ENCODE measurements at places on chromosomes 16 and 17.

- no peak for DNase-seq
Measured at GRCh38 chr17:28615260-28615940, 1.4 kb upstream of the RSKR start.

DNA sequence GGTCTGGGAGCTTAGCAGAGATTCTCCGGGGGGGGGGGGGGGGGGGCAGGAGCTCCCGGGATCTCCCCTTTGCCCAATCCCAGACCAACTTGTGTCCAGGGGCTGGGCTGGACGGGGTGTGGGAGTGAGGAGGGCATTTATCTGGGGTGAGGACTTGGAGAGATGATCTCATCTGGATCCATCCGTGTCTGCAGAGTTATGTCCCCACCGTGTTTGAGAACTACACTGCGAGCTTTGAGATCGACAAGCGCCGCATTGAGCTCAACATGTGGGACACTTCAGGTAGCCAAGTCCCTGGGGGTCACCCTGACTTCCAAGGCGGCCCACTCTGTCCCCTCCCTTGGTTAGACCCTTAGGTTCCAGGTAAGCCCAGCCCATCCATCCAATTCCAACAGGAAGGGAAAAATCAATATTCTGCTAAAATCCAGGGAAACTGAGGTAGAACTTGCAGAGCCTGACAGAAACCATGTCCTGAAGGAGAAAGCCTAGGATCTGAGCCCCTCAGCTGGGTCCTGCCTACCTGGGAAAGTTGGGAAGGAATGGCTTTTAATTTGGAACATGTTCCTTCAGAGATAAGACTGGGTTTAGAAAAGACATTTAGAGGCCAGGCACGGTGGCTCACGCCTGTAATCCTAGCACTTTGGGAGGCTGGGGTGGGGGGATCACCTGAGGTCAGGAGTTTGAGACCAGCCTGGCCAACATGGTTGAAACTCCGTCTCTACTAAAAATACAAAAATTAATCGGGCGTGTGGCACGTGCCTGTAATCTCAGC is 921 bp downstream of the RND2 start:
- no peak for DNase-seq

DNA sequence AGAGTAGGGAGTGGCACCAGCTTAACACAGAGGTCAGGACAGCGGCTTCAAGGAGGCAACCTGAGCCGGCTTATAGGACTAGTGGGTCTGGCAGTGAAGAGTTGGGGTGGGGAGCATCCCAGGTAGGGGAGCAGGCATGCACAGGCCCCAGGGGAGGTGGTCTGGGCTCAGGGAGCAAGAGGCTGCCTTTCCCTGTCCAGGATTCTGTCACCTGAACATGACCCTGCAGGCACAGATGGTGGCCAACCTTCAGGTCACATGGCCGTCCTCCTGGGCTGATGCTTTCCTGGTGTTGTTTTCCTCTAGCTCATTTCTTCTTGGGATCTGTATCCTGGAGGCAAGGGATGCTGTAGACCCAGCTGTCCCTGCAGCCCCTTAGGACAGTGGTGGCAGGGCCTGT is 3.5 kb upstream of the MYO15A start:
- DNase-seq, result no peak

- DNase-seq, result no peak
Measured at GRCh38 chr16:57648125-57648524, 19.7 kb downstream of the ADGRG1 start.

- DNase-seq, result no peak
Measured at GRCh38 chr17:76578376-76578775, 7.3 kb downstream of the ST6GALNAC2 start.

DNA sequence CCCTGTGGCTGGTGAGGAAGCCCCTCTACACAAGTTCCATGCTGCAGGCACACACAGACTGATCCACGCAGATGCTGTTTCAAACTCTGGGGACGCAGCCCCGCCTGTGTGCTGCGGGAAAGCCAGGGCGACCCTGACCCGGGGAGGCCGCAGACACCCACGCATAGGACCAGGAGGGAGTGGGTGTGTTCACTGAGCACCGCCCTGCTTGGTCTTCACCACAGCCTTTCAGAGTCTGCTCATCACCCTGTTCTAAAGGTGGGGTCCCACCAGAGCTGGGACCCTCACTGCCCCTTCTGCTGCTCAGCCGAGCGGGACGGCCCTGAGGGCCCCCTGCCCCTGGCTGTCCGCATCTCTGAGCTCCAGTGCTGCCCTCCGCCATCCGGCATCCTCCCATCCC is 7.5 kb downstream of the TSPAN10 start:
- no peak for DNase-seq

DNA sequence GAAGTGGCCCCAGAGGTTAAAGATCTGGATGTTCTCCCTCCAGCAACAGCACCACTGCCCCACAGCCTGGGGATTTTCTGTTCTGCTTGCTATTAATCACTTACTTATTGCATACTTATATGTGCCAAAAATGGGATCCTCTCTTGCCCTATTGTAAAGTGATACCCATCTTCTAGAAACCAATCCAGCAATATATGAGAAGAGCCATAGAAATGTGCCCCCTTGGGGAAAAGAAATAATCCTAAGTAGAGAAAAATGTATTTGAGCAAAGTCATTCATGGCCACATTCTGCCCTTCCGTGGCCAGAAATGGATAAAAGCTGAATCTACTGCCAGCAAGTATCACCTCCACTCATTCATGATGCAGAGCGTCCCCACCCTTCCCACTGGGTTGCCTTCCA is 20.9 kb downstream of the SOST start:
- no peak for DNase-seq

DNA sequence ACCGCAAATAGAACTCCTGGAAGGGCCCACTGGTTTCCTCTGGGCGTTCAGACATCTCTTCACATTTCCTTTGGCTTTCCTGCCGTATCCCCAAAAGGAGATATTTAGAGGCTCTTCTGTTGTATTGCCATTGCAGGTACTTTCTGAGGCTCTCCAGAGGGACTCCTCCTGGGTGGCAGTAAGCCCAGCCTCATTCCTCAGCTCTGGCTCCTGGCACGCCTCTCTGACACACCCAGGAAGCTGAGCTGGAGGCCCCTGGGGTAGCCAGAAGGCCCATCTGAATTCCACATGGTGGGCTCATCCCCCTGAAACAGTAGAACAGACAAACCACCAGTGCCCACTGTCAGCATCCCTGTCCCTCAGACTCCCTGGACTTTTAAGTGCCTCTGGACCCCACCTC is 206.7 kb downstream of the PARN start:
- no peak for DNase-seq

GRCh38 chr16:81784072-81784795 is 5.1 kb downstream of the PLCG2 start:
- no peak for DNase-seq

GRCh38 chr16:66872559-66872942 is 7.8 kb upstream of the PDP2 start:
- no peak for DNase-seq

GRCh38 chr17:16026895-16027294 is 27.3 kb downstream of the TTC19 start:
- DNase-seq, result no peak

GRCh38 chr17:66971730-66972441 is 7.4 kb downstream of the CACNG4 start:
- no peak for DNase-seq

DNA sequence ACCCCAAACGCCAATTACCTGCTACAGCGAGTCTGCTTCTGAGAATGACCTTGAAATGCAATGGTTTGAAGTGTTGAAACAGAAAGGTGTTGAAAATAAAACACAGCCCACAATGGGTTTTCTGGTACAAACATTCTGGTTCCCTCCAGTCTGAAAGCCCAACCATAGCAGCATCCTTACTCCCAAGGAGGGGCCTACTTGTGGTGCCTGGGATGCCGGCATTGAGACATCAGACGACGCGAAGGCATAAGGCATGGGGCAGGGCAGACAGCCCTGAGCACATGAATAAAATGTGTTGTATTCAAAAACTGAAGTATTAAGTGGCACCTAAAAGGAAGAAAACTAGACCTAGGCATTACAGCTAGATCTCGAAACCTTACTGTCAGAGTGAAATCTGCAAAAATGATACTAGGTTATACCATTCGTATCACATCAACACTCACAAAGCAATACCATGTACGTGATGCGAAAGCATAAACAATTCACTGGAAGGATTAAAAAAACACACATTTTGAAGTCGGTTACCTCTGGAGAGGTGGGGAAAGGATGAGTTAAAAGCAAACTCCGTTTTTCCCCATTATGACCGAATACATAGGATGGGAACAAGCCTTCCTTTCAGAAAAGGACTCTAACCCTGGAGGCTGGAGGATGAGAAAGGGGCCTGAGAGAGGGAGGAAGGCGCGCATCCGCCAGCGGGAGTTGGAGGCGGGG is 702 bp downstream of the NUDT21 start:
- DNase-seq, result no peak

DNA sequence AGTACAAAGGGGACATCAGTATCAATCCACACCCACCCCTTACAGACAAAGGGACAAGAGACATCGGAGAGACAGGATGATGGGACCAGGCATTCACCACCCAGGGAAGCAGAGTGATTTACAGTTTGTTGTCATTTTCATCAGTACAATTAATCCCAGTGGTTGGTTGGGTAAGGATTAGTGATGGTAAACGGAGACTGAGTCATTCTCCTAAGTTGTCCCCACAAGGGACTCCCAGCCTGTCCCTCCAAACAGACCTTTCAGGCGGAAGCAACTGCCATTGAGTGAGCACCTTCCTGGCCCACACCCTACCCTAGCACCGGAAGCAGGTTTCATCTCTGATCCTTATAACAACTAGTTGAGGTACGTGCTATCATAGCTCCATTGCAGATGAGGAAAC is 11.2 kb downstream of the PPL start:
- DNase-seq, result no peak

DNA sequence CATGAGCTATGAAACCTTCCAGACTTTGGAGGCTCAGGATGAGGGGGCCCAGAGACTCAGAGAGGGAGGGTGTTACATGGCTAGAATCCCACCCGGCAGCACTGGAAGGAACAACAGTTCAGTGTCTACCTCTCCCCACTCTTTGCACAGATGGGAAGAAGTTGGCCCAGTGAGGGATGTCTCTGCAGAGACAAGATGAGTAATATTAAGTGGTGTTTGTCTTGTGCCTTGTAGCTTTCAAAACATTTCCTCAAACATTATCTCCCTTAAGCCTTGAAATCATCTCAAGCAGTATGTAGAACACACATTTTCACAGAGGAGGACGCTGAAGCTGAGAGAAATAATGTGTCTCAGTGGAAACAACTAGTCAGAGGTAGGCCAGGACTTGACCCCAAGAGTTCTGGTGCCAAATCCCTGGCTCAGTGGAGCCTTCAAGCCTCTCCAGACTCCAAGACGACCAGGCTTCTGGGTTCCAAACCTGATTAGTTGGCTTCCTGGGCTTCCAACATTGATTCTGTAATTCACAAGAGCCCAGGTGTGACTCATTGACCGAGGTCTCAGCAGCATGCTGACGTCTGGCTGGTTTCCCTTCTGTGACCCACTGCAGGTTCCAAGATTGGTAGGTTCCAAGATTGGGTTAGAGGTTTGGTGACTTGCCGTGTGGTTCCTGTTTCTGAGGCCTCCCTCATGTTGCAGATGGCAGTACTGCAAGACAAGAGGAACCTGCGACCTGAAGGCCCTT is 7.4 kb downstream of the RNF112 start:
- DNase-seq, result no peak

DNA sequence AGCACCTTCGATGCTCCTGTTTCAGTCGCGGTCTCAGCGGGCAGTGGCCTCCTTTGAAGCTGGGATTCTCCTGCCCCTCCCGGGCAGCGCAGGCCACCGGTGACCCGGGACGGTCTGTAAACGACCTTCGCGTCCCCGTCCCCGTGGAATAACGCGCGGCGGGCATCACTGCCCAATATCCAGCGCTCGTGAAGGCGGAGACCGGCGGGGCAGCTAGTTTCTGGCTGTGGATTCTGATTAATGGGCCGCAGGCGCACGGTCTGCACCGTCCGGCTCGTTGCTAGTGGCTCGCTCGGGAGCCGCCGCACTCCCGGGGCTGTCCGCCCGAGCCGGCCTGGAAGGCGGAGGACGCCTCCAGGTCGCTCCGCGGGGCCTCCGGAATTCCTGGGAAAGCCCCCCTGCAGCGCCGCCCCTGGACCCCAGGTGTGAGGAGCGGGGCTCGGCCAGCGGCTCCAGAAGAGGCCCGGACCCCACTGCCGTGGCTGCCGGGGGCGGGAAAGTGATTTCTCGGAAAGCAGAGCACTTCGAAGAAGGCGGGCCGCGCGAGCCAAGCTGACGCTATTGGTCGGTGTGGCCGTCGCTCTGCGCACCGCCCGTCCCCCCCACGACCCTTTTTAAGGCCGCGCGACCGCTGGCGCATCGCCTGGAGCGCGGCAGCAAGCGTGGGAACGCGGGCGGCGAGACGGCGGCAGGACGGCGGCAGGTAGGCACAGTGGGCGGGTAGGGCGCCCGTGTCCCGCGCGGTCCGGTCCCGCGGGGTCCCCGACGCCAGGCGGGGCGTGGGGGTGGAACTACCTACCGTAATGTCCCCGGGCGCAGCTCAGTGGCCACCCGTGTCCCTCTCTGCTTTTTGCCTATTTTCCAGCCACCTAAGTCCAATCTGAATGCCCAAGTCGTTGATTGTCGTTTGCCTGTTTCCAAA is at the start of gene IRF8:
Gene IRF8, plus strand, starts transcription at position 642 of the 922 bp plus-strand sequence. CDS start 3,854 bp downstream, outside the sequence.
- DNase-seq, result no peak

DNA sequence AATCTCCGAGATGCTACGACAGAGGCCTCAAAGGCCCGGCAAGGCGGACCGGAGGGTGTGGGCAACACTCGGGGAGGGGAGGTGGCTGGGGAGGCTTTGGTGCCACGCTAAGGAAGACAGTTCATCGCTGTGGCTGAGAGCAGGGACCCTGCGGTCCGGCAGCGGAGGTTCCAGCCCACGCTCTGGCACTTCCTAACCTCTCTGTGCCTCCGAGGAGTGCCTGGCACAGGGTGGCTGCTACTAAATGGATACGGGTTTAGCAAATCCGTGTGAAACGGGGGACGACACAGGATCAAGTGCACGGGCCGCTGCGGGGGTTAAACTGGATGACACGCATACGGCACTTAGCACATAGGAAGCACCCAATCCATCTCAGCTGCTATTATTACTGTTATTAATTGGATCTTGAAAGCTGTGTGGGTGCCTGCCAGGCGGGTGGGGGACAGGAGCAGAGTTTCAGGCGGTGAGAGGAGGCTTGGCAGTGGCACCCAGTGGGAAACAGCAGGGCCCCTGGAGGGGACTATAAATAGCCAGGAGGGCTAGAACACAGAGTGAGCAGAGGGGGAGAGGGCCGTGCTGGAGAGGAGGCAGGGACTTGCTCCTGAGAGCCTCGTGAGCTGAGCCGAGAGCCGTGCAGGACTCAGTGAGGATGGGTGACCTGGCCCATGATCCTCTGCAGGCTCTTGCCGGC is 45.0 kb downstream of the ABR start:
- no peak for DNase-seq
